ENCODE measurements at places on chromosomes 1 and 21. TPM values are rescaled to one million over a fixed set of nuclear protein-coding genes. Genes with fewer than 3 reads are reported as not detected.

ST6GALNAC3 gene
- 0.61 TPM for total RNA-seq

WDR64 gene
- total RNA-seq: not detected

ZNF695 gene
- 2.5 TPM for total RNA-seq

SLC45A1 gene
- 11.3 TPM for total RNA-seq

IL19 gene
- total RNA-seq: 0.11 TPM

MEAF6 gene
- total RNA-seq: 57.9 TPM

IL22RA1 gene
- 9.7 TPM for total RNA-seq

PITHD1 gene
- total RNA-seq: 28.8 TPM

SLC6A9 gene
- 13.2 TPM for total RNA-seq

PRAMEF14 gene
- not detected for total RNA-seq

FMO3 gene
- total RNA-seq: not detected

CD34 gene
- 0.02 TPM for total RNA-seq

ADAMTS5 gene
- total RNA-seq: not detected

KLF17 gene
- 0.50 TPM for total RNA-seq
